ENCODE measurements at places on chromosomes 6 and 20. TPM values are rescaled to one million over a fixed set of nuclear protein-coding genes. Genes with fewer than 3 reads are reported as not detected.

The PRSS35 gene
- not detected for polyA plus RNA-seq

DNA sequence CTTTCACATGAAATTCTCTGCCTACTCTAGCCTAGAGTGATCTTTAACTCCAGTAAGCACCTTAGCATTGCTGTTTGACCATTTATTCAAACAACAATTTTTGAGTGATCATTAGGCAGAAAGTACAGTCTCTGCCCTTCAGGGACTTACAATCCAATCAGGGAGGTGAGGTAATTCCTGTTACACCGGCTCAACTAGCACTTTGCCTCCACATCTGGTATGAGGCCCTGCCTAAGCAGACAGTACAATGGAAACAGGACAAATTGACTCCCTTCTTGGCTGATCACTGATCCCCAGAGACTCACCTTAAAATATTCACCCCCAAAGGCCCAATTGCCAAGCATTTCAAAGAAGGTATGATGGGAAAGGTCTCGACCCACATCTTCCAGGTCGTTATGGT lies 1.4 kb downstream of the AARS2 start:
- DNase-seq = no peak

- no peak for DNase-seq
These were observed 23.7 kb upstream of the MMS22L start for GRCh38 chr6:97306544-97307320.

The BPIFA1 gene
- not detected for polyA plus RNA-seq

DNA sequence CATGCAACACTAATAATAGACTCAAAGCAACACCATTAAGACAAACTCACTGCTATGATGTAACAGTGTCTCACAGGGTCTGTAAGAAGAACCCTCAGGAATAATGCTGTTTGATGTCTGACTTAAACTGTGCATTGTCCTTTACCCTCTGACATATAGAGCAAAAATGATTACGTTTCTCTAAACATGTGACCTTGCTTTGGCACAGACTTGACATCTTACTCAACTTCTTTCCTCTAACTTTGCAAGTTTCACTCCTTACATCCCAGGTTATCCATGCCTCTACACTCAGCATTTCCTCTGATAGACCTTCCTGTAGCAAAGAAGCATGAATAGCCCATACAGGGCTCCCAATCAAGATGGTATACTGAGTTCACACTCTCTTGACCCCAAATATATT lies 252.7 kb downstream of the UST start:
- no peak for DNase-seq

DNA sequence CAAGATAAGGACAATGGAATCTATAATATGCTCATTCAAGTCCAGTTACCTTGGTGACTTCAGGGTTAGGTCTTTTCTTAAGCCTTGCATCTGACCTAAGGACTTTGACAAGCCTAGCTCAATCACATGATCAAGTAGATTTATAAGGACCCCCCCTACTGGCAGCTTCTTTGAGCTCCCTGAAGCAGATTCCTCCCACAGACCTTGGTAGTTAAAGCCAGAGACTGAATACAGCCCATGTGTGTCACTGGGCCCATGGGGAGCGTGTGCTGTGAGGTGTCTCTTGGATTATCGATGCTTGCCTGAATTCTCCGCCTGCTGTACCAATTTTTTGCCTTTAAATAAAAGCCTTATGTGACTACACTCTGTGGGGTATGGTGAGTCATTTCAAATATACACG lies 372.7 kb upstream of the RGS17 start:
- DNase-seq = no peak

DNA sequence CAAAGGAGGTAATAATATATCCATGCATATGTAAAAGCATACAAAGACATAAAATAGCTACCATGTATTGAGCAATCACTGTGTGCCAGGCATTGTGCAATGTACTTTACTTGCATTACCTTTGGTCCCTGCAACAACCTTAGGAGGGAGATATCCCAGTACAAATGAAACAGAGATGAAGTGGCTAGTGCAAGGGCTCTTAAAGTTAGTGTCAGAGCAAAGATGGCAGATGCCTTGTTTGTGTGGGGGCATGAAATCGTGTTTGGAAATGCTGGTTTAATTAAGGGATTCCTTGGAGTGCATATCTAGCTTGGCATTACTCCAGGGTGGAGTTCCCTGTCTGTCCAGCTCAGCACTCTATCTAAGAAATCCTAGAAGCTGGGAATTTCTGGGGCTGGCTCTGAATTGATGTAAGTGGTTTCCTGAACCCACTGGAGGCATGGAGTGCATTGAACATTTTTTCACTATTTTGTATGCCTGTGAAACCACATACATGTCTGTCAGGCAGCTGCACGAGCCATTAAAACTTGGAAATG lies 9.8 kb downstream of the PAQR8 start:
- DNase-seq = no peak

The SLC16A10 gene
- 7.2 TPM for polyA plus RNA-seq

The KCNB1 gene
- polyA plus RNA-seq = 10.3 TPM

- DNase-seq = no peak
These were observed 2.9 kb downstream of the COL20A1 start for GRCh38 chr20:63295846-63296245.

The RAMACL gene
- 0.23 TPM for polyA plus RNA-seq

GRCh38 chr6:52788478-52788877 lies 15.1 kb downstream of the GSTA1 start:
- no peak for DNase-seq

DNA sequence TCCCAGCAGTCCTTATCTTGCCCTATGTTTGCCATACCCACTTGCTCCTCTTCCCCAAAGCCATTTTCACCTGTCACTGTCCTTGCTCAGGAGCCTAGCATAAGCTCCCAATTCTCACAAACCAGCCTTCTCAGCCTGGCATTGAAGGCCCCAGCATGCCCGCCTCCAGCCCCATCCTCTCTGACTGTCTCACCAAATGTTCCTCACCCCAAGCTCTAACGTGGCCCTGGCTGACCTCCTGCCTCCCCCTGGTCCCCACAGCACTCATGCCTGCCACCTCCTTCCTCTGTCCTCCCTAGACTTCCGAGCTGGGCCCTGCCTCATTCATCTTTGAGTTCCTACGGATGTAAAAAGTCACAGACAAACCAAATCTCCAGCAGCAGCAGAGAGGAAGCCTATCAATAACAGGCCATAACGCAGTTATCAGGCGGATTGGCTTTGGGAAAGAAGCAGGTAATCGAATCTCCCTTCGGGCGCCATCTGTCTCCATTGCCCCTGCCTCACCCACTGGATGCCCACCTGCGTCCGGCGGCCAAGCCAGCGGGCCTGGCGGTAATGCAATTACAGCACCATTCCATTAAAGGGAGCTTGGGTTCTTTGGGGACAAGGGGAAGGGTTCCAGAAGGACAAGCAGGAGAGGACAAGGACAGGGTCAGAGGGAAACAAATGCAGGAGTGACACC lies 104.4 kb downstream of the MRPL14 start:
- no peak for DNase-seq

DNA sequence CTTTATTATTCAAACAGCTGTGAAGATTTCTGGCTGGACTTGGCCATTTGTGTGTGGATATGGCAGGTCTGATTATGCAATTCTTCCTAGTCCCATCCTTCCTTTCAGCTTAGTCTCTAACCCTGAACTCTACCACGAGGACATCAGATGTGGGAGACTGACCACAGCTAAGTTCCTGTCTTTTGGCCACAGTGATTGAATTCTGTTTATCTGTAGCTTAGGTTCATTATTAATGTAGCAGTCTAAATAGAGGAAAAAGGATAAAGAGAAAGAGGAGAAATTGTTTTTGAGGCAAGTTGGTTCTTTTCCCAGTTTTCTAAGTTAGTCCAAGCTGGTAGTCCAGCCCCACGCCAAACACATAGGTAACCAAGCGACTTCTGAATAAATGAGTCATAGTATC lies 598.9 kb downstream of the RFPL4B start:
- DNase-seq = no peak

The IER3 gene
- polyA plus RNA-seq = 11.0 TPM

The SLC23A2 gene
- 8.3 TPM for polyA plus RNA-seq

GRCh38 chr6:6886171-6886885 lies 221.4 kb upstream of the RREB1 start:
- no peak for DNase-seq

The RBCK1 gene
- polyA plus RNA-seq = 43.7 TPM

The PRL gene
- polyA plus RNA-seq = 3.5 TPM

Measured in muscle of arm (tissue), 14 donors.